Peyer's patch (tissue), 4 donors: ENCODE measurements at places on chromosomes 3 and 15.
A peak's percentile ranks its signal among the peaks of the same experiment; 100 is the strongest.

GRCh38 chr3:123424321-123424998 lies 24.4 kb downstream of the ADCY5 start:
- DNase-seq: no peak

- no peak for DNase-seq
These were observed 21.1 kb upstream of the ST6GAL1 start for GRCh38 chr3:186909078-186909853.

DNA sequence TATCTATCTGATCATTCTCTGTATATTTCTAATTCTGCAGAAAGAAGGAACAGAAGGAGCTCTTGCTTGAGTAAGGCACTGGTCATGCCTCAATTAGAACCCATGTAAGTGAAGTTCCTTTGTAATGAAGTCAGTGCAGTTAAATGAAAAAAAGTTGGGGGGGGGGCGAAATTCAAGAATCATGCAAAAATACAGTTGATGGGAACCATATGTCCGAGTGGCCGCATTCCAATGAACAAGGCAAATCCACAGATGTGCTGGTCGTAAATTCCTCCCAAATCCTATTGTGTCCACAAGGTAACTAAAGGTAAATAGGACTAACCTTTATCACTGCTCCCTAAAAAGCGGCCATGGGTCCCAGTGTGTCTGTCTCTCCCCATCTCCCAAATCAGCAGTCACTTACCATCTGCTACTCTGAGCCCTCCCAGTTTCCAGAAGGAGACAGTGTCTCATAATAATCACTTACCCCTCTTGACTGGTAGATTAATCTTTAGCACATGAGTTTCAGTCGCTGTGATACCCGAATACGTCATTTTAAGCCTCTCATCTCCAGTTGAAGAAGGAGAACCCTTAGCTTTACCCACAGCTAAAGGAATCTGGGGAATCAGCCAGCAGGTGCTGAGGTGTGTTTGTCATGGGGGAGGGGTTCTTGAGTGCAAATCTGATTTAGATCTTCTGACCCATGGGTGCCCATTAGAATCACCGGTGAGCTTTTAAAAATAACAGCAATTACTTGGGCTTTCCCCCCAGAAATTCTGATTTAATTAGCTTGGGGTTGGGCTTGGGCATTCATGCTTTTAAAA lies 56.3 kb upstream of the EPHB3 start:
- DNase-seq: no peak

GRCh38 chr3:112973325-112974177 lies 1.4 kb downstream of the CD200R1 start:
- peak; percentile 50 for DNase-seq

DNA sequence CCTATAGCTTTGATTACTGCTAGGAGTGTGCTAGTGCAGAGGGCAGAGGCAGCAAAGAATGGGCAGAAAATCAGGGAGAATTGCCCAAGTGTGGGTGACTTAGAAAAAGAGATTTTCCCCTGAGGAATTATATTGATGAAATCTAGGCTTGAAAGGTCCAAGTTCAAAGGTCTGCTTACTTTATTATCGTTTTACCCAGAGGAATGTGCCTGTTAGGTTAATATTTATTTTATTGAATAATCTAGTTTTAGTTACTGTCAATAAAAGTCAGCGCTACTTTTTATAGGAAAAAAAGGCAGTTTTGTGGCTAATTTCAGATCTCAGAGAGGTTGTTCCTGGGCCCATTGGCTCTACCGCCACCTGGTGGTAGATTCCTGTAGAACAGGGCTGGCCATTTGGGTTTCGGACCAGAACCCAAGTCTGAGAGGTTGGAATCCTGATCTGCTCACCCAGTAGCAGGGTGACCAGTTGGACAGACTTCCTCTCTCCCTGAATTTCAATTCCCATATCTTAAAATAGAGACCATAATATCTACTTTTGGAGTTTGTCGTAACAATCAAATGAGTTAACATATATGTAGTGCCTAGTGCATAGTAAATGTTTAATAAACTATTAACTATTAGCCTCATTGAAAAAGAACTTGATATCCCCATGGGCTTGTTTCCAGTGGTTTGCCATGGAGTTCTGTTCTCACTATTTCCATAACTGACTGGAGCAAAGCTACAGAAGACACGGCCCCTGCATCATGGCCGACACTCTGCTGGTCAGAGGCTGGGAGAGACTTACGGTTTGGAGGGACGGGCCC lies 62.7 kb upstream of the ZNF148 start:
- peak; percentile 70 for DNase-seq

GRCh38 chr15:26632500-26632899 lies 140.4 kb downstream of the GABRB3 start:
- no peak for DNase-seq

DNA sequence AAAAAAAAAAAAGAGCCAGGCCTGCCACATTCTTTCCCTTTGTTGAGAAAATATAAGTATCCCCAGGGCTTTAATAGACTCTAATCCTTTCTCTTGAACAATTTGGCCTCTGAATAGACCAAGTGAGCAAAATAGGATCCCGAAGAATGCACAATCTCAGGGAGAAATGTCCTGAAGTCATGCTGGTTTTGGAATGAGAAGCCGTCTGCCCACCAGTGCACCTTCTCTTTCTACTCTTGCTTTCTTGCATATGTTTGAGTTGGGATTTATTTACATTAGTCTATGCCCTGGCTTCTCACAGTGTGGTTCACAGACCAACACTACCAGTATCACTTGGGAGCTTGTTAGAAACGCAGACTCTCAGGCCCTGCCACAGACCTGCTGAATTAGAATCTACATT lies 153.0 kb downstream of the ZNF621 start:
- DNase-seq: no peak

- no peak for DNase-seq
These were observed 355.5 kb downstream of the LRTM1 start for GRCh38 chr3:54572197-54572895.

GRCh38 chr15:27057904-27058645 lies 87.1 kb downstream of the GABRG3 start:
- no peak for DNase-seq

- peak; percentile 35 for DNase-seq
These were observed 835 bp downstream of the ARIH2 start for GRCh38 chr3:48919215-48920138.

GRCh38 chr15:74233851-74234597 lies 2.1 kb upstream of the CCDC33 start:
- DNase-seq: no peak

DNA sequence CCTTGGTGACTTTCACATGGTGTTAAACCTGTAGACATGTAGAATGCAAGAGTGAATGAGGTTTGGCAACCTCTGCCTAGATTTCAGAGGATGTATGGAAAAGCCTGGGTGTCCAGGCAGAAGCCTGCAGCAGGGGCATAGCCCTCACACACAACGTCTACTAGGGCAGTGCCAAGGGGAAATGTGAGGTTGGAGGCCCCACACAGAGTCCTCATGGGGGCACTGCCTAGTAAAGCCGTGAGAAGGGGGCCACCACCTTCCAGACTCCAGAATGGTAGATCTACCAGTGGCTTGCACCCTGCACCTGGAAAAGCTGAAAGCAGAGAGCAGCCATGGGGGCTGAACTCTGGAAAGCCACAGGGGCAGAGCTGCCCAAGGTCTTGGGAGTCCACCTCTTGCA lies 241.2 kb downstream of the KLF13 start:
- DNase-seq: no peak

DNA sequence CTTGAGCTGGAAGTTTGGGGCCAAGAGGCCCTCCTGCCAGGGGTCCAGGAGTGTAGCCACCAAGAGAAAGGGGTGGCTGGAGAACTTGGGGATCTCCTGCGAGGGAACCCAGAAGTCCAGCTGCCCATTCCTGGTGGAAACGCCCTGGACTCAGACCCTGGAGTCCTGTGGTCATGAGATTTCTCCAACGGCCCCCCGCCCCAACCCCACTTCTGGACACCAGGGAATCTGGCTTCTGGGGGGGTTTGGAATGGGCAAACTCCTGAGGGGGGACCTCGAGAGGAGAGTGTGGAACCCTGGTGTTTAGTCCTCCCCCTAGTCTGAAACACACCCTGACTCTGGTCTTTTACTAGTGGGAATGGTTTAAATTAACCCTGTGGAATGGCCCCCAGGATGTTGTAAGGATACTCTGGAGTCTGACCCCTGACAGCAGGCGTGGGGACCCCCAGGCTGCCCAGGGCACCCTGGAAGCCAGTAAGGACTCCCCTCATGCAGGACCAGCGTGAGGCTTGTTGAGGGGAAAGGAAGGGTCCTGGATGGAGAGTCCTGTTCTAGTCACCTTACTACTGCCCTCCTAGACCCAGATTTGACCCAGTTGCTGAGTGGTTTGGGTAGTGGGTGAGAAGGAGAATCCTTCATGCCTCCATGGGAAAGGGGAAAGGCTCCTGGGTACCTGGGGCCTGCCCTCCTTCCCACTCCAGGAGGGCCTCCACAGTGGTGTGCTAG lies 540 bp downstream of the KLHDC8B start:
- DNase-seq: no peak

DNA sequence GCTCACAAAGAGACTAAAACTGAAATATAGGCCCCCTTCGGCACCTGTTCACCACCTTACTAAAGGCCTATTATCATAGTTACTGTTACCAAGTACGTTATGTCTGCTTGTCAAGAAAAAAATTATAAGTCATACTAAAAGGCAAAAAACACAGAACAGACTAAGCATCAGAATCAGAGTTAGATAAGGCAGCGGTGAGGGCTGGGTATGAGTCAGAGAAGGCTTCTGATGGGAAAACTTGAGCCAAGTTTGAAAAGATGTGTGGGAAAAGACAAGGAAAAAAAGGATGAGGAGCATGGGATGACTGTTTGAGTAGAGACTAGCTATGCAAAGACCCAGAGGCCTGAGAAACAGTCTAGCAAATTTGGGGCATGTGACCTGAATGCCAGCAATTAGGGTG lies 387.2 kb upstream of the SGO1 start:
- no peak for DNase-seq

- no peak for DNase-seq
These were observed 762.7 kb downstream of the ROBO1 start for GRCh38 chr3:79005084-79005483.

DNA sequence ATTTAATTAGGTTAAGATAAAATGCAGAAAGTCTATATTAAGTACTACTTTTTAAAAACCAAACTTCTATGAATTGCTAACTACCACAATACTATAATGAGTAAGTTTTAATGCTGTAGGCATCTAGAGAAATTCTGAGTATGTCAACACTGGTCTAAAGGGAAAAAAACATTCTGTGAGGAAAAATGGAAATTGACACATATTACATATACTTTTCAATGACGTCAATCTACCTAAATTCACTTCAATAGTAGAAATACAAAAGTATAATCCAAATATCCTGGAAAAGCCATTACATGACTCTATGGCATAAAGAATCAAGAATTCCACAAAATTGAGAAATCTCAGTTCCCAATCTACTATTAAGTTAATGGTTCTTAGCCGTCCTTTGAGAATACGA lies 2.2 kb downstream of the SECISBP2L start:
- no peak for DNase-seq

DNA sequence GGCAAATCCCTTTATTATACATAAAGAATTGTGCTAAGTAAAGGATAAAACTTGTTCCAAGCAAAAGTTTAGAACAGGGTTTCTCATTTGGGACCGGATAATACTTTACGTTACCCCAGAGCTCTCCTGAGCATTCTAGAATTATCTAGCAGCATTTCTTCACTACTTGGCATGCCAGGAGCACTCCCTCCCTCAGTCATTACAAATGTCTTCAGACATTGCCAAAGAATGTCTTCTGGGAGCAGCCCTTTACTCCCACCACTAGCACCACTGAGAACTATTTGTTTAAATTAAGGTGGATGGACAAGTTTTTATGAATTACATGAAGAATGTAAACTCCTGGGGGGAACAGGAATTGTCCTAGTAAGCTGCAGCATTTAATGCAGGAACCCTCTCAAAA lies 516.4 kb downstream of the GBE1 start:
- DNase-seq: no peak

GRCh38 chr3:94225148-94225865 lies 162.4 kb downstream of the NSUN3 start:
- no peak for DNase-seq

GRCh38 chr3:169758359-169758994 lies 6.4 kb downstream of the TERC start:
- no peak for DNase-seq

DNA sequence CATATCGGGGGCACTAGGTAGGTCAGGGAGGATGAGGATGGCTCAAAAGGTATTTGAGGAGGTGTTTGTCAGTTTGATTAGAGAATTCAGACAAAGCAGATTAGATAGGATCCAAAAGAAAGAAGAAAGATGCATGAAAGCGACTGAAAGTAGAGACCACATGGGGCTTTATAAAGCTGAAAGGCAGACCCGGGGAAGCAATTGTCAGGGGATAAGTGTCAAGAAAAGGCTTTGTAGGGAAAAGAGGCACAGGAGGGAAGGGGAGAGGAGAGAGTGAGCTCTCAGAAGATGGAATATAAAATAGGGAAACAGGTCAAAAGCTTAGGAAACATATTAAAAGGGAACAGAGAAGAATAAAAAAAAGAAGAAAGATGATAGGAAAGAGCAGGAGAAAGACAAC lies 308.2 kb upstream of the RORA start:
- no peak for DNase-seq

DNA sequence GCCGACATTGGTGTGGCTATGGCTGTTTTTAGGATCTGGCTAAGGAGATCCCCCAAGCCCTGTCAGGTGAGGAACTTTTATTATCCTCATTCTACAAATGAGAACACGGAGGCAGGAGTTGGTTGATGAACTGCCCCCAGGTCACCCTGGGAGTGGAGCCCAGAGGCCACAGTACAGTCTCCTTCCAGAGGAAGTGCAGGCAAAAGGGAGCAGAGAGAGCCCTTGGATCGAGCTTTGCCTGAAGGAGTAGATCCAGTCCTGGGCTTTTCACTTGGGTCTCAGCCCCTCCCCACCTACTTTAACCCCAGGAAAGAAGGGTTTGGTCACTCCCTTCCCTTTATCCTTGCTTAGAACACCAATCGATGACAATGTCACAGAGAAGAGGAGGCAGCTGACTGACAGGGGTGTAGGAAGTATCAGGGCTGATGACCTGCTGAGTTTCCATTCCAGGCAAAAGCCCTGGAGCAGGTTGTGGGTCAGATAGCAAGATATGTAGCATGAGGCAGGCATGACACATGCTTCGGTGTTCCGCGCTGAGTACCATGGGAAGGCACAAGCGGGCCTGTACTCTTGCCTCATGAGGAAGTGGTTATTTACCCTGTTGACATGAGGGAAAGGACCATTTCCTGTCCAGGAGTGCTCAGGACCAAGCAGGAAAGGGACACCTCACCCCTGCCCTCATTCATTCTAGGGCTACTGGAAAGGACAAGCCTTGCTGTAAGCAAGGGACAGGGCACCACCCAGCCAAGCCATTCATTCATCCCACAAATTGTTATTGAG lies 5.8 kb upstream of the PLA2G4D start:
- no peak for DNase-seq

- DNase-seq: no peak
These were observed 24.8 kb downstream of the KPNA4 start for GRCh38 chr3:160540551-160540950.

GRCh38 chr15:58985443-58985842 lies 2.0 kb upstream of the RNF111 start:
- DNase-seq: peak; percentile 70
